GM04504 (cell line): ENCODE measurements at places on chromosomes 12 and 14.

- DNase-seq = no peak
Observed at GRCh38 chr12:117552971-117553370, 191.5 kb upstream of the NOS1 start.

DNA sequence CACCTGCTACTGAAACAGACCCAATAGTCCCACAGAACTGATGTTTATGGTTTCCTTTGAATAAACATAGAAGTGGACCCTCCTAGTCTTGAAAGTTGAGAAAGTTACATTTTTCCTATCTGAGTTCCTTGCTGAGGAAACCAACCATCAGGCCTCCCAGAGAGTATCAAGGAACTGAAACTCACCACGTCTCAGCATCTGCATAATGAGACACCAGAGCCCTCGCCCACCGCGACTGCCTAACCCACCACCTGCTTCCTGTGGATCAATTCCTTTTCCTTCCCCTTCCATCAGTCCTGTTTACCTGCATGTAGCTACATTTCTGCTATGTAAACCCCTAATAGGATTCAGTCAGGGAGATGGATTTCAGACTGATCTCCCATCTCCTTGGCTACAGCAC is 443.2 kb upstream of the TMEM132C start:
- no peak for DNase-seq

- DNase-seq = no peak
Observed at GRCh38 chr12:95605875-95606274, 54.6 kb upstream of the USP44 start.

GRCh38 chr14:103094406-103095209 is at the start of gene EXOC3L4:
Gene EXOC3L4 (plus strand): TSS chr14:103094725. CDS start chr14:103100220, 5,495 bp downstream.
- no peak for DNase-seq

GRCh38 chr14:30551460-30551859 is 7.5 kb upstream of the G2E3 start:
- no peak for DNase-seq

DNA sequence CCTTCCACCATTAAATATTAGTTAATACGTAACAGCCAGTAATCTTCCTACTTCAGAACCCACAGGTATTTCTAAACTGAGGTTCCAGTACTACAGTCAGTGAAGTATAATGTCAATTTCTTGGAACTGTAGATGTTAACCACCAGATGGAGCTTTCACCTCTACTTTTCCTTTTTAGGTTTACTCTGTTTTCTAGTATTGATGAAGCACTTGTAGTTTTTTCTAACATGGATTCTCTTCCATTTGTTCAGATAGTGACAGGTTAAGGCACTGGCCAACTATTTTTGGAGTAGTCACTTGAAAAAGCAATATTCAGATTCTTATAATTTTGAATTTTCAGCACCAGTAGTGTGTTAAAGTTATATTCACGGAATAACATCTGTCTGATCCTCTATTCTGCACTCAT is 4.6 kb upstream of the SEC23A start:
- no peak for DNase-seq

DNA sequence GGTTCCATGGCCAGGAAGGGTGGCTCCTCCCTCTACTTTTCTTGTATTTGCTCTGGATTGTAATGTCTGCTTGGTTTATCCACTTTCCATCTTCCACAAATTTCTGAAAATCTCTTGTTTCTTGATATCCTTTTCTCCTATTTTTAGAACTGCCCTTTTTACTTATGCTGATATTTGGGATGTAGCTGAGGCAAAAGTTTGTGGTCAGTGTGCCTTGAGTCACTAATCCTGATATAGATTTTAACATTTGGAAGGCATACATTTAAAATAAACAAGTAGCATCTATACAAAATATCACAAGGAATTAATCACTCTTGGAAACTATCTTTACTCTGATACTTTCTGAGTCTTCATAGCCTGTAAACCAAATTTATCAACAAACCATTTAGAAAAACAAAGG is 11.0 kb downstream of the GRIP1 start:
- DNase-seq = no peak

- DNase-seq = no peak
Observed at GRCh38 chr12:101859664-101860607, 17.4 kb upstream of the DRAM1 start.

- DNase-seq = no peak
Observed at GRCh38 chr14:28762955-28763326, 3.6 kb upstream of the FOXG1 start.
